ENCODE measurements at places on chromosomes 3 and 15. TPM values are rescaled to one million over a fixed set of nuclear protein-coding genes. Genes with fewer than 3 reads are reported as not detected.

The CASR gene
- 1.2 TPM for total RNA-seq

GRCh38 chr3:46669191-46669999, 24.1 kb downstream of the ALS2CL start:
- H3K36me3 ChIP-seq: no peaks in the 10 kb centered on the region
- H3K27me3 ChIP-seq: no peaks in the 10 kb centered on the region
- H3K4me1 ChIP-seq: no peaks in the 10 kb centered on the region
- H3K4me3 ChIP-seq: no peak overlapping the region
- no peak for DNase-seq

DNA sequence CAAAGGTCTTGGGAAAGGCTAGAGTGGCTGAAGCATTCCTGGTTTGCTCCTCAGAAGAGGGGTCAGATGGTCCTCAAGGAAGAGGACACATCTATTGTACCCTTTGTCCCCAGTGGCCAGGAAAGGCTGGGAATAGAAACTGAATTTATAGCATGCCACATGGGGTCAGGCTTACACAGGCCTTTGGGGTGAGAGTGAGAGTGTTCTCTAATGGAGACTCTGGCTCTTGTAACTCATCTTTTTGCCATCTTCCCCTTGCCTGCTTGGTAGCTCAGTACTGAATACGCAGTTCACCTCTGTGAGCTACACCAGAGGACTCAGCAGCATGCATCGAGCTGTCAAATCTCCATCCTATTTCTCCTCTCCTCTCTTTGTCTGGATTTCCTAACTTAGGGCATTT, 87.5 kb downstream of the ATP2B2 start:
- no peak overlapping the region for H3K4me3 ChIP-seq
- no peak overlapping the region for H3K27ac ChIP-seq
- no peaks in the 10 kb centered on the region for H3K4me1 ChIP-seq
- no peaks in the 10 kb centered on the region for H3K27me3 ChIP-seq

- H3K36me3 ChIP-seq: no peaks in the 10 kb centered on the region
- H3K27me3 ChIP-seq: no peaks in the 10 kb centered on the region
- no peak overlapping the region for H3K27ac ChIP-seq
- no peak overlapping the region for H3K4me3 ChIP-seq
- peaks cover 4% of the 10 kb centered on the region for H3K4me1 ChIP-seq
- DNase-seq: no peak
Measured at GRCh38 chr3:194306771-194307640, 44.1 kb downstream of the CPN2 start.

DNA sequence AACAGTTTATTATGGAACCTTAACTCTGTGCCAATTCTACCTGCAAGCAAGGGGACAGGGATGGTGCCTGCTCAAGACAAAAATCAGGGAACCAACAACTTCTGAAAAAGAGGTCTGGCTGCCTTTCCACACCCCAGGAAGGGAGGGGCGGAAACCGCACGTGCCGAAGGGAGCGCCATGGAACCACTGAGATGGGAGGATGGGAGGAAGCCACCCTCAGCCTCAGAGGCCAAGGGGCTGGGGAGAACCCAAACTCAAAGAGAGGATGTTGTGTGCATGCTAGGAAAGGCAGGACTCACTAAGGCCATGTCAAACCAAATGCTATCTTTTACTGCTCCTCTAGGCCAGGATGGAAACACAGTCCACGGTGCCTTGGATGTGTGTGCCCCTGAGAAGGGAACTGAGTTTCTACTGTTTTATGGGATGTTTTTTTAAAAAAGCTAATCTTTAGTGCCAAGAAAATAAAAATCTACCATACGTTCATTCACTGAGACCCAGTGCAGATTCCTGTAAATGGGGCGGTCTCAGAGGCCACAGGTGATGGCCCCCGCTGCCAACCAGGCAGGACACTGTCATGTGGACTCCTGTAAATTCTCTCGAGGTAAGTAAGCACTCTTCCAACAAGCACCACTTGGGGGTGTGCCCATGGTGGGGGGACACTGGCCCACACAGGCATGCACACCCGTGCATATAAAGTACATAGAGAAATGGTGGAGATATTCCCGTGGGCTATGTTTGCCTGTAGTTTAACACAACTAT, 20.5 kb downstream of the SRPRB start:
- H3K4me1 ChIP-seq: no peaks in the 10 kb centered on the region
- H3K4me3 ChIP-seq: no peak overlapping the region
- H3K36me3 ChIP-seq: no peaks in the 10 kb centered on the region
- DNase-seq: no peak

DNA sequence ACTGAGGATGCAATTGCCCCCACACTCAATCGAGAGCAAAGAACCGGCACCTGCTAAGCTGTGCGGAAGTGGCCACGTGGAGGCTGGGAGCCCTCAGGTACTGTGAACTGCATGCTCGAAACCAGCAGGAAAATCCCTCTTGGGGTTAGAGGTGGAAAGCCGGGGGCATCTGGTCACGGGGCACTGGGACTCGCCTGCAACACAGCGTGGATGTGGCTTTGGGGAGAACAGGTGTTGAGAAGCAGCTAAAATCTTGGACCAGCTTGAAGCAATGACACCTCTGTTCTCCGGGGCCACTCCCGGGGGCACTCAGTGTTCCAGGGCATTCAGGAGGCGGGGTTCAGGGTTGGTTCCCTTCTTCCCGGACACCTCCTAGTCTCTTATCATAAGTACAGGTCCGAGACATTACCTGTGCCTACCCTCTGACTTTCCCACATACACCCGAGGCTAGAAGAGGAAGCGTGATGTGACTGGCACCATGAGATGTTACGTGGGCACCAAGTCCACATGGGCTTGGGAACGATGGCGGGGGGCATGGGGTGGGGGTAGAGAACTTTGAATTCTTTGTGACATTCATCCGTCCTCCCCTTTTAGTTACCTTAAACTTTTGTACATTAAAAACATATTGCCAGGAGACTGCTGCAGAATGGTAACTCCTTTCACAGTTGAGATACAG, 172.0 kb downstream of the ADAMTS17 start:
- no peaks in the 10 kb centered on the region for H3K27me3 ChIP-seq
- no peak overlapping the region for H3K4me3 ChIP-seq
- no peaks in the 10 kb centered on the region for H3K36me3 ChIP-seq
- no peaks in the 10 kb centered on the region for H3K4me1 ChIP-seq
- peak overlapping the region; percentile 44 for H3K27ac ChIP-seq

DNA sequence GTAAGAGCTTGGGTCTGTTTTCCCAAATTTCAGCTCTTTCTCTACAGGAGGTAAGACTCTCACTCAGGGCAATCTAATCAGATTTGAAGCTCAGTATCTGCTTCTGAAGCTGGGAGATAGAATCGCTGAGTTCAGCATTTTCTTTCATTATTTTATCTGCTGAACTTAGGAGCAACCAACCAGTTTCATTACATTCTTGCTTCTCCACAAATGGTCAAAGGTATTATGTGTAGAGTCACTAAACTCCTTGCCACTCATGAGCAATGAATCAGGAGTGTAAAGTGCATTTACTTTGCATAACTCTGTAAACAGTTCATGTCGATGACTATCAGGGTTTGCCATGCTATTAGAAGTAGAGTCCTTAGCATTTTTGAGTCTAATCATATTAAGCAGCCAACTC, 249.4 kb downstream of the CHL1 start:
- H3K4me1 ChIP-seq: no peaks in the 10 kb centered on the region
- no peaks in the 10 kb centered on the region for H3K36me3 ChIP-seq
- no peak overlapping the region for H3K27ac ChIP-seq
- DNase-seq: no peak
- no peaks in the 10 kb centered on the region for H3K27me3 ChIP-seq
- H3K4me3 ChIP-seq: no peak overlapping the region

DNA sequence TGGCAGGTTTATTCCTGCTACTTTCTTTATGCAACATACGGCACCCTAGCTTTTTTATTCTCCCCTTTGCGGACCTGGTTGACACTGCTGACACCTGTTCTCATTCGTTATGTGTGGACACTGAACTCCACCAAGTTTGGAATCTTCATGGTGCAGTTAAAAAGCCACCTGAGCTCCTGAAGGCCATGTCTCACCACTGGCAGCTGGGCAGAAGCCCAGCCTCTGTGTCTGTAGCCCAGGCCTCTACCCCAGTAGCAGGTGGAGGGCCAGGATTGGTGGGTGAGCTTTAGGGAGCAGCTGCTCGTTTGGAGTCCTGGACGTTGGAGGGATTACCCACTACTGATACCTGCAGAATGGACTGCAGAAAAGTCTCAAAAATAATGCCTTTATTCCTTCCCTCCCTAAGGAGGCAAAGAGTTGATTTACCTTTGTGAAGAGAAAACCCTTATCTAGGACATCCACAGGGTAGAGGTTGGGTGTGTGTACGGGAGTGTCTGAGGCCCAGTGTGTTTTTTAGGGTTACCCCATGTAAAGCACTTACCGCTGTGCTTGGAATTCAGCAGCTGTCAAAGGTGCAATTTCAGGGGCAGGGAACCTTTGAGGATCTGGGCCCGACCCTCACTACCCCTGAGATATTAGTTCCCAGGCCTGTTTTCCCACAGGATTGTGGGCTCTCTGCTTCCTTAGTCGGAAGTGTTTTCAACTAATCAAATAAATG, 637 bp upstream of the CCNDBP1 start:
- peak overlapping the region; percentile 76 for H3K4me3 ChIP-seq
- peaks cover 9% of the 10 kb centered on the region for H3K4me1 ChIP-seq
- no peaks in the 10 kb centered on the region for H3K36me3 ChIP-seq
- peak overlapping the region; percentile 83 for H3K27ac ChIP-seq

The VGLL3 gene
- 27.6 TPM for total RNA-seq

The EAF2 gene
- 6.9 TPM for total RNA-seq

DNA sequence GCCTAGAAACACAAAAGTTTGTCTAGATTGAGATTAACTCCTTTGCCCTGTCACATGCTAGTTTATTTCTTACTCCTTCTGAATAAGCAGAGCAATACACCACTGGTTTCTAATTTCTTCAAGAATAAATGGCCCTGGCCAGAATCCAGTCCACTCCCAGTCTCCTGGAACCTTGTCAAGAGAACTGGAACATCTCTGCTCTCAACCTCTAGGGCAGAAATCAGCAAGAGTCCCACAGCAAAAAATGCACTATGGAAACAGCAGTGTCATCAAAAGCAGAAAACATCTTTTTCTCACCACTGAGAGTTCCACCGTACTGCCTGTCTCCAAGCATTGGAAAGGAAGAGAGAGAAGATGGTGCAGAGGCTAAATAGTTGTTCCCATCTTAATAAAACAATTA, 35.9 kb upstream of the PPP2R3A start:
- no peak overlapping the region for H3K27ac ChIP-seq
- DNase-seq: peak; percentile 84
- no peak overlapping the region for H3K4me3 ChIP-seq

The TP63 gene
- total RNA-seq: 10.5 TPM

The DYNC1LI1 gene
- total RNA-seq: 53.9 TPM

The SYNM gene
- 11.1 TPM for total RNA-seq

The BOC gene
- 33.6 TPM for total RNA-seq

DNA sequence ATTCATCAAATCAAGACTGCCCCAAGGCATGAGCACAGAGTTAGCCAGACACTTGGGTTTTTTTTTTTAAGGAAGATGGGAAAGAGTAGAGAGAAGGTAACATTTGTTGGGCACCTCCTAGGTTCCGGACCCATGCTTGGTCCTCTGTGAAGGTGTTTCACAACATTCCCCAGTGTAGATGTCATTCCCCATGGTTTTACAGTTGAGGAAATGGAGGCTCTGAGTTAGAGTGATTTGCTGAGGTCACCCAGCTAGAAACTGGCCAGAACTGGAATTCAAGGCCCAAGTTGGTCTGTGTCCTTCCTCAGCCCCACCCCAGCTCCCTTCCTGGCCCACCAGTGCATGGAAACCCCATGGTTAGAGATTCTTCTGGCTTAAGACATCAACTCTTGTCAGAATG, 19.9 kb downstream of the WNT7A start:
- no peaks in the 10 kb centered on the region for H3K27me3 ChIP-seq
- no peak for DNase-seq
- H3K4me1 ChIP-seq: no peaks in the 10 kb centered on the region
- H3K36me3 ChIP-seq: no peaks in the 10 kb centered on the region
- no peak overlapping the region for H3K4me3 ChIP-seq

The CFAP44 gene
- 23.0 TPM for total RNA-seq

The ASB14 gene
- 1.2 TPM for total RNA-seq

- H3K4me1 ChIP-seq: no peaks in the 10 kb centered on the region
- no peaks in the 10 kb centered on the region for H3K36me3 ChIP-seq
- H3K27me3 ChIP-seq: no peaks in the 10 kb centered on the region
Measured at GRCh38 chr3:183875411-183875810, 9.3 kb downstream of the PARL start.

DNA sequence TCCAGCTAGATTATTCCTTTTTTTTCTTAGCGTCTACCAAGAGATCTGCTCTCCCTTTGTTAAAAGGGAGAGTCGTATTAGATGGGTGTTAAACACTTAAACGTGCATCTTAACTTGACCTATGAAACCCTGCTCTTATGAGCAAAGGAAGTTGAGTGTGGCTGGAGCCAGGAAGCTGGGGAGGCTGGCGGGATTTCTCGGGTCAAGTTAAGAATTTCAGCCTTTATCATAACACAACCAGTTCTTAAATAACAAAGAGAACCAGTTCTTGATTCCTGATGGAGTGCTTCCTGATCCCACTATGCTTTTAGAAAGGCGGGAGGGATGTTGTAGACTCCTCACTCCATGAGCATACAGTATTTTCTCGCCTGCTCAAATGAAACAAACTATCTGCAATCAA, 215.1 kb downstream of the ITPR1 start:
- no peak for DNase-seq
- H3K36me3 ChIP-seq: no peaks in the 10 kb centered on the region
- H3K27ac ChIP-seq: no peak overlapping the region
- no peaks in the 10 kb centered on the region for H3K27me3 ChIP-seq

The GABRR3 gene
- total RNA-seq: 0.55 TPM

- no peaks in the 10 kb centered on the region for H3K36me3 ChIP-seq
- no peak overlapping the region for H3K4me3 ChIP-seq
- no peak overlapping the region for H3K27ac ChIP-seq
Measured at GRCh38 chr3:39705351-39705900, 104.0 kb upstream of the MYRIP start.

DNA sequence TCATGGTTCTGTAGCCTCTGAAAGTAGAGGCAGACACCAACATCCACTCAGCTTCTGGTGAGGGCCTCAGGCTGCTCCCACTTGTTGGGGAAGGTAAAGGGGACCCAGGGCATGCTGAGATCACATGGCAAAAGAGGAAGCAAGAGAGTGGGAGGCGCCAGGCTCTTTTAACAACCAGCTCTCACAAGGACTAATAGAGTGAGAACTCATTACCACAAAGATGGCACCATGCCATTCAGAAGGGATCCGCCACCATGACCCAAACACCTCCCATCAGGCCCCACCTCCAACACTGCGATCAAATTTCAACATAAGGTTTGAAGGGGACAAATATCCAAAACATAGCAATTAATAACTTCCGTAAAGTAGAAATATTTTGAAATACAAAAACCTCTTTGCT, 192.3 kb downstream of the OCA2 start:
- H3K36me3 ChIP-seq: no peaks in the 10 kb centered on the region
- no peaks in the 10 kb centered on the region for H3K4me1 ChIP-seq
- DNase-seq: no peak
- no peak overlapping the region for H3K27ac ChIP-seq

GRCh38 chr3:193052354-193053045, 134.8 kb upstream of the MB21D2 start:
- H3K27me3 ChIP-seq: no peaks in the 10 kb centered on the region
- no peak overlapping the region for H3K4me3 ChIP-seq
- no peaks in the 10 kb centered on the region for H3K4me1 ChIP-seq
- no peak overlapping the region for H3K27ac ChIP-seq
- no peak for DNase-seq
- H3K36me3 ChIP-seq: no peaks in the 10 kb centered on the region

Measured in testis (tissue), 5 donors.